CD8-positive, alpha-beta memory T cell (primary cell): ENCODE measurements at places on chromosomes 1 and 21.
A peak's percentile ranks its signal among the peaks of the same experiment; 100 is the strongest.

DNA sequence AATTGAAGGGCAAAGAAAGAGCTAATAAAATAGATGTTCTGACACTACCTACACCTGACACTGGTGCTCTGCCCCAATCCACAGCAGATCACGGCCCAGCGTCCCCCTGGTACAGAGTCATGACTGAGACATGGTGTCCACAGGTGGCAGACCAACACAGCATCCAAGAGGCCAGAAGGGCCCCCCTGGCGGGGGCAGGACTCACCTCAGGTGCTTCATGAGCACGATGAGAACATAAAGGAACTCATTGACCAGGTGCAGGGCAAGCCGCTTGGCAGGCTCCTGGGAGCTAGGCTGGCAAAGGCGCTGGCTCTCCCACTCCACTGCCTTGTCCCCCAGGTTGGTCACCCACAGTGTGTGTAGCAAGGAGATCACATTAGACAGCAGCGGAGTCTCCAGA lies 20.4 kb downstream of the MRAP start:
- DNase-seq, result no peak

DNA sequence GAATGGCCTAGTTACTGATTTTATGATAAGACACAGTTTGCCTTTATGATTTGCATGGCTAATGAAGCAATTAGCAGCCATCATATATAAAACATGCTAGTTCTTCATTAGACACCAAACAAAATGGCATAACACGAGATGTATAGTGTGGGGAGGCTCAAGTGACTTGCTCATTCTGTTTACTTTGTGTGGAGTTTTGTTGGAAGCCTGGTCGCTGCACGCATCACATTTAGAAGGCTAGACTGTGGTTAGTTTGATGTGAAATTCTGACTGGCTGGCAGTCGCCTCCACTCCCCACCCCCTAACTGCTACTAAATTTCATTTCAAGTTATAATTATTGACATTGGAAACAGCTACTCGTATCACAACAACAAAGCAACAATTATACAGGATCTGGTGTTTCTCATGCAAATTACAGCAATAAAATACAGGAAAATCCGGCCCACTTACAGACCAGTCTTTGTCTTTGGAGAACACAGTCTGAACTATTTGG lies 356.1 kb downstream of the LMO4 start:
- peak; percentile 21 for DNase-seq

GRCh38 chr1:4963251-4963650 lies 308.8 kb downstream of the AJAP1 start:
- DNase-seq, result no peak

- DNase-seq, result peak; percentile 48
Measured at GRCh38 chr1:202315576-202316168, 26.1 kb downstream of the UBE2T start.

GRCh38 chr1:182330303-182330702 lies 61.3 kb downstream of the GLUL start:
- no peak for DNase-seq

GRCh38 chr1:248850124-248850523 lies 8.8 kb downstream of the ZNF692 start:
- DNase-seq, result no peak

- DNase-seq, result no peak
Measured at GRCh38 chr1:223775711-223776074, 63.4 kb downstream of the CAPN2 start.

GRCh38 chr1:205746757-205747412 lies 3.1 kb downstream of the NUCKS1 start:
- DNase-seq, result no peak

DNA sequence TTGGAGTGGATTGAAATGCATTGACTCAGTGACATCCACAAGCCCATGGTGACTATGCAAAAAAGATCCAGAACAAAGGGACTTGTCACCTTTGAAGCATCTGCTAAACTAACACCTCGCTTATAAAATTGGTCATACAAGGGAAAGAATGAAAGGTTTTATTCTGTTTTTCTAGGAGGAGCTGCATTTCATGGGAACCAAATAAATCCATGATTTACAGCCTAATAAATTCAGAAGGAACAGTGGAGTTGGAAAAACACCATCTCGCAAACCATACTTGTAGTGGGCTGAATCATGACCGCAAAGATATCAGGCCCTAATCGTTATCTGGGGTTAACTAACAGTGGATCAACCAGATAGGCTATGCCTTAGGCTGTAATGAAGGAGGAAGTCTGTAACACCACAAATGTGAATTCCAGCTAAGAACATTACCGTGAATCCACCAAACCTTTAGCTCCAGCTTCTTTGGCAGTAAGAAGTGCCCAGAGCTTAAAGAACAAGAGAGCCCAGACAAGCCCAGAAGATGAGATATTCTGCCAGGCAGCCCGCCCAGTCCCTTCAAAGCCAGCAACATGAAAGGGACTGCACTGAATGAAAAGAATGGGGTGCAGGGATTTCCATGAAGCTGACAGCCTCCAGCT lies 27.4 kb downstream of the RSPH1 start:
- DNase-seq, result no peak

GRCh38 chr1:3673381-3674099 lies 21.2 kb downstream of the TP73 start:
- DNase-seq, result no peak

- DNase-seq, result no peak
Measured at GRCh38 chr1:5927506-5928370, 64.5 kb downstream of the NPHP4 start.

DNA sequence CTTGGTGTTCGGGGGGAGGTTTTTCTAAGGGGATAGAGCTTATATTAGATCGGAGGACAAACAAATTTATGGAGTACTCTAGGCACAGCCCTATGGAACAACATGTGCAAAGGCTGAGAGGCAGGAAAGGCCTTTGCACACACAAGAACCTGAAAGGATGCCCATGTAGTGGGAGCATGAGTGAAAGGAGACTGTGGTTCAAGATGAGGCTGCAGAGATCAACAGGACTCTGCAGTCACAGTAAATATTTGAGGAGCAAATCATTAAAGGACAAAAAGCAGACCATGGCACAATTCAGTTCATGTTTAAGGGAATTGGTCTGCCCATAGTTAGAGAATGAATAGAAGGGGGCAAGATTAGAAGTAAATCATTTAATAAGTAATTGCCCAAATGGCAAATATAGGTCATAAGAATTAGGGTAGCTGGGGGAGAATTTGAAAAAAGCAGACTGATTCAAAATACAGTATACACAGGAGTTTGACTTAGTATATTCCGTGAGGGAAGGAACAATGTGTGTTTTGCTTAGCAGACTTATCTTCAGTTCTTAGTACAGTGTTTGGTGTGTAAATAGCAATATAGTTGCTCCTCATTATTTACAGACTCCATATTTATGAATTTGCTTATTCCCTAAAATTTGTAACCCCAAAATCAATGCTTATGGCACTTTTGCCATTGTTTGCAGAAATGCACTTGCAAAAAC lies 268.1 kb downstream of the SEC16B start:
- no peak for DNase-seq

DNA sequence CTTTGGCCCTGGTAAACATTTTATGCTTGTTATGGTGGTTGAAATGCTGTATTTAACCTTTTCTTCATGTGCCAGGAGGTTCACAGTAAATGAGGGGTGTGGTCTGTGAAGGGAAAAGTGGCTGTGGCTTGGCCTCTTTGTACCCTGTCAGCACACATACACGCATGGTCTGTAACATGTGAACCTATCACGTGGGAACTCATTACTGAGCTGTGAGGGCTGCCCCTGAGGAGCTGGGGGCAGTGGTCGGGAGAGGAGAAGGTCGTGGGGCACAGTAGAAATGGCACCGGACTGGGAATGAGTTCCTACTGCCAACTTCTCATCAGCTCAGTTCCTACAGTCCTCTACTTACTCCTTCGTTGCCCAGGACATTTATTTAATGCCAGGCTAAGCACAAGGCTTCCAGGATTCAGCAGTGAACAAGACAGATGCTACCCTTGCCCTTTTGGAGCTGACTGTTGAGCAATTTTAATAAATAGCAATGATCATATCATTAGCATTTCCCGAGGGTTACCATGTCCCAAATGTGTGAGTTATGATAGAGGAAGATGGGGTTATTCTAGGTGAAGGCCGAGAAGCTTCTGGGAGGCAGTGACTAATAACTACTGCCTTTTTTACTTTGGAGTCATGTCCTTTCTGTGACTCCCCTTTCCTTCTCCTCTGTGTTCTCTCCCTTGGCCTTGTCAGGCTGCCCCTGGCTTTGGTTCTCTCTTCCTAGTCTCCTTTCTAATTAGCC lies 38.8 kb downstream of the DDR2 start:
- DNase-seq, result no peak

DNA sequence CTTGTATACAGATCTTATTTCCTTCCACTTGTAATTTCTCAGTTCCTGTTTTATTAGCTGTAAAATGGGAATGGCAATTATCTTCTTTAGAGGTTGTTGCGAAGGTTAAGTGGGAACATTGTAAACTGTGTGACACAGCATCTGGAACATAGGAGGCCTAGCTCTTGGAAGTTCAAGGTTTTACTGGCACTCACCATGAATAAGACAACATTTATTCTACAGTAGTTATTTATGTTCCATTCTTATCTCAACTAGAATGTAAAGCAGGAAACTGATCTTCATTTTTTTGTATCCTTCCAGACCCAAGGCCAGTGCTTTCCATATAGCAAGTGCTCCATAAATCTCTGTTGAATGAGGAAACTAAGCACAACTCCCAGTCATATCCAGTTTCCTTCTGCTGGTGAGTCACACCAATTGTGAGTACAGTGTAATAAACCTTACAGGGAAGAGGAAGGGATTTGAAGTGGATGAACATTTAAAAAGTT lies 1.4 kb downstream of the BCL10 start:
- DNase-seq, result no peak

- DNase-seq, result peak; percentile 18
Measured at GRCh38 chr1:167221126-167221737, 546 bp downstream of the POU2F1 start.

GRCh38 chr1:243475966-243476365 lies 220.1 kb downstream of the SDCCAG8 start:
- no peak for DNase-seq

- no peak for DNase-seq
Measured at GRCh38 chr1:26020330-26020768, 1.2 kb upstream of the EXTL1 start.

DNA sequence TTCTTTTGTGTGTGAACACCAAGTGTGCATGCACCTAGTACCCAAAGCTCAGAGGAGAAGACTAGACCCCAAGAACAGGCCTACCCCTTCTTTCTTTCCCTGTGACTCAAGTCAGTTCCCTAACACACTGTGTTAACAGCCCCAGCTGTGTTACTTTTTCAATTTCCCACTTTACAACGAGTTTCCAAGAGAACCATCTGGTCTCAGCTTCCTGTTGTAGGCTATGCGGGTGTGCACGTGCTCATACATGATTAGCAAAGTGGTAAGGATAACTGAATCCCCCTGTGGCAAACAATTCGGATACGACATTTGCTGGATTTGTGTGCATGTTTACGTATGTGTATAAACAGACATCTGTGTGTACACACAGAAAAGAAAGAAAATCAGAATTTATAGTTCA lies 17.9 kb downstream of the IFNAR2 start:
- no peak for DNase-seq

DNA sequence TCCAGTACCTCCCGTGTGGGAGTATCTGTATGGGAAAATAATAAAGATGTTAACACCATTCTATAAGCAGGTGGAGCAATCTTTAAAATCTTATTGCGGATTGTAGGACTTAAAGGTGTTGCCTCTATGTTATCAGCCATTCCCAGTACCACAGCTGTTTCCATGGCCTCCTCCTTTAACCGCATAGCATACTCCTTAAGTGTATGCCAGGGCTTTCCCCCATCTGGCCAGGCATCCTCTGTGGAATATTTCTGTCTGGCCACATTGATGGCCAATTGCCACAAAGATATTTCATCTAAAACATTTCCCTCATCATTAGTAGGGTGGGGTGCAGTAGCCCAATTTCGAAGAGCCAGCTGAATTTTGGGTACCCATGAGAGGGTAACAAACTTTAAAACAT lies 7.3 kb upstream of the STUM start:
- DNase-seq, result no peak

- peak; percentile 12 for DNase-seq
Measured at GRCh38 chr1:37602750-37603694, 7.3 kb upstream of the GNL2 start.

DNA sequence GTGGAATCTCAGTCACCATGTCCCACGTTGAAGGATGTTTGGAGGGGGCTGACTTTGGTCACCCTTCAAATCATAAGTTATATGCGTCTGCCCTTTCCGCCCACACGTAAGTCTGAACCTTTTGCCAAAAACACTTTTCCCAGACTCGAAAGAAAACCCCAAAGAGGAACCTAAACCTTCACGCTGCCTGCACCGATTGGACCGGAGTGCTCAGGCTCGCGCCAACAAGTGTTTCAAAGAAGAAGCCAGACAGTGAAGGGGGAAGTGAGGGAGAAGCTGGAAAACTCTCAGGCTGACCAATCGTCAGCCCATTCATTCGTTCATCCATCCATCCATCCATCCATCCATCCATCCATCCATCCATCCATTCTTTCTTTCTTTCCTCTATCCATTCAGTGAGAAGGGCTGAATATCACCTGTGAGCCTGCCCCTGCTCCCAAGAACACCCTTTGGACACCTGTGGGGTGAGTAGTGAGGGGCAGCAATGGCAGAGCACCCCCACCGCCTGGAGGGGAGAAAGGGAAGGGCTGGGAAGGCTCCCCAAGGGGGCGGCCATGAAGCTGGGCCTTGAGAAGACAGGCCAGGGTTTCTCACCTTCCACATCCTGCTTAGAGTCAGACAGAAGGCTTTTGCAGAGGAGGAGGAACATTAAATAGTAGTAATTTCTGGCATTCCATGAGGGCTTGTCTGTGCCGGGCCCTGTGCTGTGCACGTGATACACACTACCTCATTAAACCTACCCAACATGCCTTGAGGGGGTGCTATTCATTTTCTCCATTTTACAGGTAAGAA lies 27.1 kb upstream of the RUNX3 start:
- DNase-seq, result no peak

GRCh38 chr1:116722016-116722838 lies 32.0 kb upstream of the CD2 start:
- DNase-seq, result no peak

GRCh38 chr1:8947127-8947691 lies 1.5 kb downstream of the CA6 start:
- DNase-seq, result no peak

DNA sequence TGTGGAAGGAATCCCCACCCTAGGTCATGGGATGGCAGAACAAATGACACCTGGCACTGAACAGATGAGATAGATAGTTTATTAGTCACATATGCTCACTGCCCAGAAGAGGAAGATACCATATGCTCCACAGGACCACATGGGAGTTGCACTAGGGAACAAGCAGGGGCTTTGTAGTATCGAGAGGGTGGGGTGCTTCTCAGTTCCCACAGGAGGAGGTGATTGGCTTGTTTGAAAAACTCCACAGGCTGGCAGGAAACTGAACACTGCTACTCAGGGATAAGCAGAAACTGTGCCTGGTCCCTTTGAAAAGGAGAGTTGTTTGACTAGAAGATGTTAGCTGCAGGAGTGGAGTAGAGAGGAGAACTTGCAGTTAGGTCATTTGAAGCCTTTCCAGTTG lies 31.9 kb upstream of the RXRG start:
- no peak for DNase-seq

GRCh38 chr1:84715342-84716019 lies 25.2 kb upstream of the SSX2IP start:
- no peak for DNase-seq

- no peak for DNase-seq
Measured at GRCh38 chr1:109969146-109969829, 15.3 kb upstream of the AHCYL1 start.
